Activated naive CD8-positive, alpha-beta T cell treated with anti-CD3 and anti-CD28 coated beads for 36 hours (primary cell): ENCODE measurements at places on chromosomes 13 and 19. TPM values are rescaled to one million over a fixed set of nuclear protein-coding genes. Genes with fewer than 3 reads are reported as not detected.

The ZNF526 gene
- 14.5 TPM for total RNA-seq

The ERICH6B gene
- total RNA-seq = not detected

The ZNF439 gene
- 6.4 TPM for total RNA-seq

The TUBB4A gene
- total RNA-seq = 7.8 TPM

The ZNF681 gene
- 5.8 TPM for total RNA-seq

The BEST2 gene
- total RNA-seq = not detected

The MEX3D gene
- 6.1 TPM for total RNA-seq

The SIGLEC10 gene
- total RNA-seq = not detected

The MAMSTR gene
- total RNA-seq = 0.41 TPM

The CGB3 gene
- not detected for total RNA-seq

The FZR1 gene
- 39.6 TPM for total RNA-seq

The APOC4 gene
- total RNA-seq = not detected

The KIRREL2 gene
- total RNA-seq = 2.4 TPM

The KLHL1 gene
- not detected for total RNA-seq

The MYPOP gene
- 3.9 TPM for total RNA-seq

The TNFSF11 gene
- 6.4 TPM for total RNA-seq

The PSG11 gene
- not detected for total RNA-seq

The SPATA13 gene
- 59.4 TPM for total RNA-seq

The MCF2L gene
- total RNA-seq = 10.7 TPM

The COX7A1 gene
- total RNA-seq = not detected

The LILRA1 gene
- not detected for total RNA-seq
